ENCODE measurements at places on chromosomes 6 and 20. TPM values are rescaled to one million over a fixed set of nuclear protein-coding genes. Genes with fewer than 3 reads are reported as not detected.

DNA sequence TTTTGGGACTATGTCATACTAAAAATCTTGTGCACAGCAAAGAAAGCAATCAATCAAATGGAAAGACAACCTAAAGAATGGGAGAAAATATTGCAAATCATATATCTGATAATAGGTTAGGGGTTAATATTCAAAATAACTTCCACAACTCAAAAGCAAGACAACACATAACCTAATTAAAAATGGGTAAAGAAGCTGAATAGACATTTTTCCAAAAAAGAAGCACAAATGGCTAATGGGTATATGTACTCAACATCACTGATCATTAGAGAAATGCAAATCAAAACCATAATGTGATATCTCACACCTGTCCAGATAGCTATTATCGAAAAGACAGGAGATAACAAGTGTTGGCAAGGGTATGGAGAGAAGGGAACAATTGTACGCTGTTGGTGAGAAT is 53.0 kb downstream of the SYCP2L start:
- no peak for DNase-seq

Gene ECT2L
- 0.19 TPM for total RNA-seq

Gene SMLR1
- total RNA-seq: not detected

DNA sequence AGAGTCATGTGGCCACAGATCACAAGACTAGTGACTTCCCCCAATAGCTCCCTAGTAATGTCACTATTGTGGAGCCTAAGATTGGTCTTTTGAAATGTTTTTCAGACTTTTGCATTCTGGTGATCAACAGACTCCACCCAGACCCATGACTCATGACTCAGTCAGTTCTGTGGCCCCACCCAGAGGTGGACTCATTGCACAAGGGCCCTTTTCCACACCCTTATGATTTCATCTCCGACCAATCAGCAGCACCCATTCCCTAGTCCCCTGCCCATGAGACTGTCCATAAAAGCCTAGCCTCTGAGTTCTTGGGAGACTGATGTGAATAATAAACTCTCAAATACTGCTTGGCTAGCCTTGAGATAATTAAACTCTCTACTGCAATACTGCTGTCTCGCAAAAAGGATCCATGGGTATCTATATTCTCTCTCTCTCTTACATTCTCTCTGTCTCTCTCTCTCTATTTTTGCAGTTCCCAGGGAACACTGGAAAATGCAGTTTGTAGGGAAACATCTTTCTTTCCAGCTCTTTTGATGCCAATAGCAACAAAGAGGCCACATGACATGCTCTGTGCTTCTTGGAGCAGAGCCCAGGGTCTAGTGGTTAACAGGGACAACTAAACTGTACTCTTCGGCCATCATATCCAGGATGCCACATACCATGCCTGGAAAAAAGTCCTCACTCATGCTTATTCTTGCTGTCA is 71.3 kb upstream of the IYD start:
- no peak for DNase-seq

Gene C20orf144
- not detected for total RNA-seq

DNA sequence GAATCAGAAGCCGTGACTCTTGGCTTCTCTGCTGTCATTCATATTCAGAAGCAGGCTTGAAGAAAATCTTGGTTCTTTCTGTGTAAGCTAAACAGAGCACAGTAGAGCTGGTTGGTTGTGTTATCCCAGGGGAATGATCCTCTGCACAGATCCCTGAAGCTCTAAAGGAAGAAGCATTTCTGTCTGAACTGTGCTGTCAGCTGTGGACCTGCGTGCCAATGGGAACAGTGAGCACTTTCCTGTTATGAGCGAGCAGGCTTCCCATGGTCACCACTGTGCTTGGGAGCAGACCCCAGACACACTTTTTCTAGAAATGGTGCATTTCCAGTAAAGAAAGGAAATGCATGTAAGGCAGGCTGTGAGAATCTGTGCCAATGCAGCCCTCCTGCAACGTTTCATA is 490.2 kb downstream of the EPM2A start:
- DNase-seq: no peak

DNA sequence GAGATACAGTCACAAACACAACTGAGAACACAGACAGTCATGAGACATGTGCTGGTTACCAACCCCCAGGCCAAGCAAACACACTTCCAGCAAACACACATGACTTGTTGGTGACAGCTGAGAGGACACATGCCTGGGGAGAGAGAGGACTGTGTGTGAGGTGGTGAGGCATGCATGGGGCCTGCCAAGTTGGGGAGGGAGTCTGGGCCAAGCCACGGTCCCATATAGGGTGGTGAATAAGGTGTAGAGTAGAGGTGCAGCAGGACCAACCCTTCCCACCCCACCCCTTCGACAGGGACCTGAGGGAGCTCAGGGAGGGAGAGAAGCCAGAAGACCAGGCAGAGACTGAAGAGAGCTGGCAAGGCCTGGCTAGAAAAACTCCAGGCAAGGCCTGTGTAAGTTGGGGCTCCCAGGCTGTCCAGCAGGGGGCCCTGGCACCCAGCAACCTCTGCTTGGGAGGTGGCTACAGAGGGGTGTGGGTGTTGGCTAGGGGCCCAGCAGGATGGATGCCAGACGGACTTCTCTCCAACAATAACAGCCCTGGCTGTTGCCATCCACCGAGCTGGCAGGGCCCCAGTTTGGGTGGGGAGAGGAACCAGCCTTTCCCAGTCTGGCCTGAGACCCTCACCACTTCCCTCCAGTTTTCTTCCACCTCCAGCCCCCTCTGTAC is 2.0 kb upstream of the SLC29A1 start:
- peak; percentile 97 for DNase-seq

Gene BTBD3
- total RNA-seq: 29.3 TPM

DNA sequence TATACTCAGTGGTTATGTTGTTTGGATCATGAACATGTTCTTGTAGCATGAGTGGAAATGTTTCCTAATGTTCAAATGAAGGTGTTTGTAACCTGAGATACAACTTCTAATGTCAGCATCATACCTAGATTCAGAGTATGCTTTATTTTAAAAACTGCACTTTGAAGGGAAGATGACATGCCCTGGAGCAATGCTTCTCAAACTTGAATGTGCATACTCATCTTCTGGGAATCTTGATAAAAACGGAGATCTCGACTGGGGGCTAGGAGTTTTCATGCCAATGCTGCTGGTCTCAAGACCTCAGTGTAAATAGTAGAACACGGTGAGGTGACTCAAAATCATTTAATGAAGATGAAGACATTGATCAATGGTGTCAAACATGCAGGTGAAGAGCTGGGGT is 440.0 kb upstream of the NOX3 start:
- no peak for DNase-seq

DNA sequence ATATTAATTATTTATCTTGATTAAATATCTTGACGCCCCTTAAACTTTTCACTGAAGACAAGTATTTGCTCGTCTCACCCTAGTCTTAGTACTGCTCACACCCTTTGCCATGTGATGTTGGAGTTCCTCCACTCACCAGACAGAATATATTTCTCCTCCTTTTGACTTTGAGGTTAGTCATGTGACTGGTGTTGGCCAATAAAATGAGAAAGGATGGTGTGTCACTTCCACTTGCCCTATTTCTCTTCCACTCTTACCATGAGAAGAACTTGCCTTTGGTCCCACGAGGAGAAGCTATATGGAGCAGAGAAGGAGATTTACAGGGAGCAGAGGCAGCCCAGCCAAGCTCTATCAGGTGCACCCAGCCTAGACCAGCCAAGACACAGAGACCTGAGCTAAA is 64.9 kb upstream of the TAB2 start:
- DNase-seq: no peak

Gene RIPOR2
- total RNA-seq: 5.8 TPM

- DNase-seq: no peak
These were observed 65.9 kb downstream of the BCAS1 start for GRCh38 chr20:54004445-54004844.

DNA sequence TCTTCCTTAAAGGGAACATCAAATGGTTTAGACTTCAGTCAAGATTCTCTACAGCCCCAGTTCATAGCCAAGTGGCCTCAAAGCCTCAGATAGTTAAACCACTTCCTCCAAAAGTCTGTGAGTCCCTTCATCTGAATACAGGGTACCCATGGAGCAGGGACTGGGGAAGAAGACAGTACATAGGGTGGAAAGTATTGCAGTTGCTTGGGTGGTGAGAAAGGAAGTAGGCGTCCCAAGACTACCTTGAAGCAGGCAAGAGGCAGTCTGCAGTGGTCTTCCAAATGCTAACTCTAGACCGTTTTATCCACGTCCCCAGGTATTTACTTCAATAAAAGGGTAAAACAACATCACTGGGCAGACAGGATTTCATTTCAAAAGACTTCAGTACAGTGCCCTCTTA is 2.0 kb downstream of the FYN start:
- no peak for DNase-seq

DNA sequence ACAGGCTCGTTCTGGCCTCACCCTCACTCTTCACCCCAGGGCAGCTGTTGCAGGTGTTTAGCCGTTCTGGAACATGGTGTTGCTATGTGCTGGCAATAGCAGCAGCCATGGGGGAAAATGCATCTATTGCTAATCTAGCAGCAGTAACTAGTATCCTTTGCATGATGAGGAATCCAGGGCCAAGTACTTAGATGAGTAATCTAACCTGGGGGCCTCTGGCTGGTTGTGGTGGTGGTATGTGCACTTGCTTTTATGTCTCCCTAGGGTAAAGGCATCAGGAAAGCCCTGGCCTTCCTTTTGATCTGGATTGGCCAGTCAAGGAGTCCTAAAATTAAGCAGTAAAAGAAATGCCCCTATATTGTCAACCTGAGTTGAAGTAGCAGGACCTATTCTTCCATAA is 594.5 kb upstream of the MAP3K7 start:
- DNase-seq: no peak

DNA sequence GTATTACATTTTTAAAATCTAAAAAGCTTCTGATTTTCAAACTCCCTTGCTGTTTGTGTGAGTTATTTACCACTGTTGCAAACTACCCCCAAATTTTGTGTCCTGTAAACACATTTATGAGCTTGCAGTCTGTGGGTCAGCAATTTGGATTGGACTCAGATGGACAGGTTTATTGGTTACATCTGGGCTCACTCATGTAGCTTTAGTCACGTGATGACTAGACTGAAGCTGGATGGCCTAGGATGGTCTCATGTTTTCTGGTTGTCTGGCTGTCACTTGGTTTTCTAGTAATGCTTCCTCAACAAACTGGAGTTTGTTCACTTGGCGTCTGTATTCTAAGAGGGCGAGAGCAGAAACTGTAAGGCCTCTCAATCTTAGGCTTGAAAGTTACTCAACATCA is 12.2 kb upstream of the C6orf58 start:
- no peak for DNase-seq

Gene MATN4
- total RNA-seq: not detected

Gene ADISSP
- 76.1 TPM for total RNA-seq

Gene MAFB
- total RNA-seq: 34.6 TPM

Gene DEFB110
- not detected for total RNA-seq

DNA sequence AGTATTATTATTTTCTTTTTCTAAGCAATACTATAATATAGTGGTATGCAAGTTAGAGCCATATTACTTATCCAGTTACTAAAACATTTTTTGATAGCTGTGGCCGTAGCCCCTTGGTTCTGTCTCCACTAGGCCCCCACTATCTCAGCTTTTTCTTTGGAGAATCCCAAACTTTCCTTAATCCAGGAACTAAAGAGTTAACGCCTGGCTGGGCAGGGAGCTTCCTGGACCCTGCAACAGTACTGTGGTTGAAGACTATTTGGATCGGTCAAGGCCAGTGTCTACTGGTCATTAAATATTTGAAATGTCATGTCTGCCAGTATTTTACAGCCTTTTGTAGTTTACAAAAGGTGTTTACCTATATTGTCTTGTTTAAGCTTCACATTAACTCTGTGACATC is 20.0 kb upstream of the TRERF1 start:
- no peak for DNase-seq

- no peak for DNase-seq
These were observed 88.2 kb downstream of the TCP11 start for GRCh38 chr6:35052694-35053565.

GRCh38 chr6:157198425-157199279 is 124.7 kb downstream of the TMEM242 start:
- DNase-seq: no peak

Gene HNF4A
- not detected for total RNA-seq

DNA sequence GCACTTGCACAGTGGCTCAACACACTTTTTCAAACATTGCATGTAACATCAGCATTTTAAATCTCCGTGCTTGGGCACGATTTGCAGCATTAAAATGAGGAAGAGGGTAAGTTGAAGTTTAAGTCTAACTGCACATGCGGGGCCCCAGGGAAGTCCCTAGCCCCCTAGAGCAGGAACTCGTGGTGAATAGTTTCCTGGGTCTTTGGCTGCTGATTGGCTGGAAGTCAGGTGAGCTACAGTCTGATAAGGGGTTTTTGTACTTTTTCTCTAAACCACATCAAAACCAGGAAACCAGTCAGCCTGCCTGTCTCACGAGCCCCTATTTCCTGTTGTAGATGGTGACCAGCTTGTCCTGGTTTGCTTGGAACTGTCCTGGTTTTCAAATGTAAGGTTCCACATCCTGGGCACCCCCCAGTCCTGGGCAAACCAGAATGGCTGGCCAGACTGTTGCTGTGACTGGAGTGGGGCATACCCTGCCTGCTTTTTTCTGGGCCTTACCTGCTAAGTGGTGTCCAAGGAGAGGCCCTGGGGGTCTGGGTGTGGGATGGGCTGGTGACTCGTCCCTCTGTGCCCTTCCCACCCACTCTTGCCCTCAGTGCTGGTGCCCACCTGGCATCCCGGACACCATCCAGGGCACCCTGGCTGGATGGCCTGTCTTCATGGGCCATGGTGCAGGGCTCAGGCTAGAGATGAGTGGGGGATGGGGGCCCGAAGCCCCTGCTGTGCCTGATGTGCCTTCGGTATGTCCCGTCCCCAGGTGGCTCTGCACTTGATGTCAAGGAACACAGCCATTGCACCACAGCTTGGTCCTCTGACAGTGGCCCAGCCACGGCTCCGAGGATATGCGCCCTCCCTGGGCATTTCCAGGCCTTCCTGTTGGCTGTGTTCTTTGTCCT is 31.8 kb downstream of the SUN5 start:
- peak; percentile 74 for DNase-seq

DNA sequence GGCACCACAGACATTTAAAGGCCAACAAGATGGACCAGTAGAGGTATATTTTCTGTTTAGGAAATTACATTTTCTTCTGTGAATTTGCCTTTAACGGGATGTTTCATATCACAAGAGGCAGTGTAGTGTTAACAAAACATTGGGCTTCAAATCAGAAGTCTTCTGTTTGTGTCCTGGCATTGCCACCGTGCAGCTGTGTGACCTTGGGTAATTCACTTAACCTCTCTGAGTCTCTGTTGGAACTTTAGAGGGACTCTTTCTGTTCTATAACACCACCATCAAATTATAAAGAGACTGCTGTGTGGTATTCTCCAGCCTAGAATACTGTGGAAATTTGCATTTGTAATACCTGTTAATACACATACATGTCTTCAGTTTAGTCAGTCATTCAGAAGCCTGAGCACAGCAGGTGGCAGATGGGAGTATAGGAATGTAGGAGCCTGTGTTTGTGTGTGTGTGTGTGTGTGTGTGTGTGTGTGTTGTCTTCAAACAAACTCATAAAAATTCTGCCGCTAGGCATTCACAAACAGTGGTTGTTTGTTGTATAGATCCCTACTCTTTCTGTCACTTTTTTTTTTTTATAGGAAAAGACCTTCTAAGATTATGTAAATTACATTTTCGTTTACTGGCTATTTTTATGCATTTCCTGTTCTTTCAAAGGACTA is 22.6 kb downstream of the UST start:
- DNase-seq: no peak

Gene ZC2HC1B
- total RNA-seq: not detected

All from esophagus muscularis mucosa (tissue), 4 donors.